ENCODE measurements at places on chromosomes 11 and 22.

GRCh38 chr11:128525411-128526243 lies 61.7 kb downstream of the ETS1 start:
- no peak for DNase-seq

DNA sequence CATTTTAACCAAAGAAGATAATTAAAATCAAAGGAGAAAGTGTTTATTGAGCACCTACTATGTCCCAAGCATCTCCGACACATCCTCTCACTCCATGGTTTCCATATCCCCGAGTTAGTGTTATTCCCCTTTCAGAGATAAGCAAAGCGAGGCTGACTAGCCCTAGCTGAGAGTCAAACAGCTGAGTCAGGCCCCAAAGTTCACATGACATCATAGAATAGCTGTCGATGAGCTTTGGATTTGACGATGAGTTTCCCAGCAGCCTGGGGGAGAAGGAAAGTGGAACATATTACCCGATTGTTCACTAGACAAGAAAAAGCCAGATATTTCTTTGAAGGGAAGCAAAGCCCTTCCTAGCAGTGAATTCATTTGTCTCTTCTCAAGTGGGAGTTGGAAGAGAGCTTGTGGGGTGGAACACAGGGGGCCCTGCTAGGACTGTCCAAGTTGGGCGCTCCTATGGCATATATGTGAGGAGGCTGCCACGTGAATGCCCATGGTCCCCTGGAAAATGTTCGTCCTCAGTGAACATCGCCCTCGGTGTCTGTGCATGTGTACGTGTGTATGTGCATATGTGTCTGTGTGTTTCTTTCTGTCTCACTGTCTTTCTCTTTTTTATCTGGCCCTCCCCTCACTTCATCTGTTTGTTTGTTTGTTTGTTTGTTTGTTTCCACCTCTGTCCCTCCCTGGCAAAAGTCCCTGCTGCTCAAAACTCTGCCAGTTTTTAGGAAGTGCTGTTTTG lies 493 bp upstream of the CYTH4 start:
- no peak for DNase-seq

- DNase-seq: no peak
These were observed 29.7 kb downstream of the LRP4 start for GRCh38 chr11:46888636-46889035.

- DNase-seq: peak; percentile 69
These were observed 46.4 kb downstream of the MORC2 start for GRCh38 chr22:30922151-30922611.

DNA sequence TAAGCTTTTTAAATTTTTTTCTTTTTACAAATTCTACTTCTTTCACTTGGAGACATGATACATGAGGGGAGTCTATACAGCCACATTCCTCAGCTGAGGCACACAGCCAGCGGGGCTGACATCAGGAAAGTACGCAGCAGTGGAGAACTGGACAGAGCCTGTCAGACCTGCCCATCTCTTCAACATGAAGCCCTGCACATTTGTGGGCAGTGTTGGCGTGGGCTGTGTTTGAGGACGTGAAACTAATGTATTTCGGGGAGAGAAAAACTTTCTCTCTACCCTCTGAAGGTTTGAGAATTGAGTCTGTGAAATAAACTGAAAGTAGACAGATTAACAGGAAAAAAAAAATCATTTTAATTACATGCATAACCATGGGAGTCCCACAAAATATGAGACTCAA lies 84.8 kb upstream of the HTATIP2 start:
- DNase-seq: no peak

- DNase-seq: no peak
These were observed 88.4 kb downstream of the CCDC81 start for GRCh38 chr11:86463120-86463519.

DNA sequence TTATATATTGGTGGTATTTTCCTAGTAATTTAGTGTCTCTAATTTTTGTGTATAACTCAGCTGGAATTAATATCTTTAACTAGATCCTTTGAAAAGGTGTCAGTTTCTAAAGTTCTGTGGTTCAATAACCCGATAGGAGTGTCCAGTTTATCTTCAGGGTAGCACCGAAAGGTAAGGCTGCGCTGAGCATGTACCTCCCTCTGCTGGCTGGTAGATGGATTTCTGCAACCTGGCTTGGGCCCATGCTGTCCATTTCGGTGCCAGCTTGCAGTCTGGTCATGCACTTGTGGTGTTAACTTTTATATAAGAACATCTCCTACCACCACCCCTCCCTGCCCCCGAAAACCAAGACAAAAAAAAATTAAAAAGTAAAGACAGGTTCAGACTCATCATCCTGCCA lies 24.7 kb downstream of the EXT2 start:
- no peak for DNase-seq

GRCh38 chr11:35785287-35786167 lies 123.0 kb downstream of the TRIM44 start:
- no peak for DNase-seq

DNA sequence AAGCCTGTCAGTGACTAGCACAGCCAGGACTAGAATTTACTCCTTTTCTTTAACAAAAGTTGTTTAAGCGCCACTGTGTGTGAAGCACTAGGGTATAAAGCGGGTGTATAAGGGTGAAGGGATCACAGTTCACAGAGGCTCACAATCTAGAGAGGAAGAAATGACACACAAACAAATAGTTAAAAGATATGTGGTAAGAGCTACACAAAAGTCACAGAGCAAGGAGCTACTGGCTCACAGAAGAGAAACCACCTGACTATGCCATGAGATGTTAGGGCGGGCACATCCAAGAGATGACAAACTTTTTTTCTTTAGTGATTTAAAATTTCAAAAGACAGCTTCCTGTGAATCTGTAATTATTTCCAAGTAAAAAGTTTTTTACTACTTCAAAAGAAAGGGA lies 55.6 kb downstream of the PHF21A start:
- no peak for DNase-seq

DNA sequence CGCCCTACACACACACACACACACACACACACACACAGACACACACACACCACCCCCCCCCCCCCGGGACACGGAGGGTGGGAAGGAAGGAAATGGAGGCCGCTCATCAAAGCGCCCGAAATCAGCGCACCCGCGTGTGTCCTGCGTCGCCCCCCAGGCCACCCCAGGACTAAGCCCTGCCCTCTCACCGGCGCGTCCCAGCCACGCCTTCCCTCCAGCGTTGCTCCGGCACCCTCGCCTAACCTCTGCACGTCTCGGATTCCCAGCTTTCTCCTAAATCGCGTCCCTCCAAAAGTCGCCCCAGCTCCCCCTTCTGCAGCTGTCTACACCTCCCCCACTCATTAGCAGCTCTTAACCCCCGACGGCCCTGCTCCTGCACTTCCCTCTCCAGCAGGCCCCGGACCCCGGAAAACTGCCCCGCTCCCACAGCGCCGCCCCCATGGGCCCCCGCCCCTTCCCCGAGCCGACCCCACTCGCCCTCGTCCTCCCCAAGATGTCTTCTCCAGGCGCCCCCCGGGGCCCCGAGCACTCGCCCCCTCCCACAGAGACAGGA lies 557 bp downstream of the PACSIN2 start:
- no peak for DNase-seq

GRCh38 chr11:79402912-79403311 lies 37.9 kb downstream of the TENM4 start:
- no peak for DNase-seq

- no peak for DNase-seq
These were observed 152.5 kb upstream of the POU2AF2 start for GRCh38 chr11:111093061-111093460.

- DNase-seq: no peak
These were observed 41.0 kb downstream of the CSF2RB start for GRCh38 chr22:36954251-36955014.

DNA sequence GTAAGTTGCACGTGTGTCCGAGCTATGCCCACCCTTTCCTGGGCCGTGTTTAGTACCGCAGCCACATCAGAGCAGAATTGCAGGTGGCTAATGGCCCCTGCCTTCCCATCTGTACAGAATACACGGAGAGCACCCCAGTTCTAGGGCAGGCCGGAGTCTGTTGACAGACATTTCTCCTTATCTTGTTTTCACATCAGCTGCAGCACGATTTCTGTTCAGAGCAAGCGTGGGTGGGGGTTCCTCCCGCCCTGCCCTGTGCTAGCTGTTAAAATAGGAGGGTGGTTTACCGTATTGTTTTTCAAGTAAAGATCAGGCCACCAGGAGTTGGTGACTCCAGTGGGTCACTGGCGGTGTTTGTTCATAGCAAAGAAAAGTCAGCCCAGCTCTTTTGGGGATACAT lies 41.1 kb downstream of the UBASH3B start:
- DNase-seq: peak; percentile 27

GRCh38 chr11:10899121-10899830 lies 41.4 kb upstream of the ZBED5 start:
- no peak for DNase-seq

DNA sequence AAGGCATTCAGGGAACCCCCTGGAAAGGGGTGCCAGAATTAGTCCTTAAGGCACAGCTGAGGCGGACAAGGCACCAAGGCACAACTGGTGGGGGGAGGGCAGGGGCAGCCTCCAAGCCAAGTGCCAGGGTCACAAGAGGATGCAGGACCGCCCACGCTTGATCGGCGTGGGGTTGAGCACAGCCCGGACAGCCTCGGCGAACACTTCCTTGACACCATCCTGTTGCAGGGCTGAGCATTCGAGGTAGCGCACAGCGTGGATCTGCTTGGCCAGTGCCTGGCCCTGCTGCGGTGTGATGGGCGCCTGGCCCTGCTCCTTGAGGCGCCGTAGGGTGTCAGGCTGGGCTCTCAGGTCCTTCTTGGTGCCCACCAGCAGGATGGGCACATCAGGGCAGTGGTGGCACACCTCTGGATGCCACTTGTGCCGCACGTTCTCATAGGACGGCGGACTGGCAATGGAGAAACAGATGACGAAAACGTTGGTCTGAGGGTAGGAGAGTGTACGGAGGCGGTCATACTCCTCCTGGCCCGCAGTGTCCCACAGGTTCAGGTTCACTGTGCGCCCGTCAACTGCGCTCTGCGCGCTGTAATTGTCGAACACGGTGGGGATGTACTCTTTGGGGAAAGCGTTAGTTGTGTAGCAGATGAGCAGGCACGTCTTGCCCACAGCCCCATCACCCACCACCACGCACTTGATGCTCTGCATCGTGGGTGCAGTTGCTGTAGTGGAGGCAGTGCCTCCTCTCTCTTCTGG lies 13.1 kb downstream of the RHOG start:
- DNase-seq: no peak

- no peak for DNase-seq
These were observed 26.5 kb downstream of the ABTB2 start for GRCh38 chr11:34331329-34331728.

DNA sequence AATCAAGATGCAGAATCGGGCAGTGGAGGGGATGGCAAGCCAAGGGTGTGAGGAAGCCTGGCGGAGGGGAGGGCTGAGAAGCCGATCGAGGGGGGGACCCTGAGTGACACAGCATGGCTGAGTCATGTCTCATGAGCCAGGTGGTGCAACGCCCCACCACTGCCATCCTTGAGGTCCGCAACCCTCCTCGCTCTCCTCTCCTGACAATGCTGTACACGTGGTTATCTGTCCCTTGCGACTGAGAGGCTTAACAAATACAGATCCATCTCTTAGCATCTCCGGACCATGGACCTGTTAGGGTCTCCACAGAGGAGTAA lies 14.2 kb downstream of the SLC22A12 start:
- no peak for DNase-seq

DNA sequence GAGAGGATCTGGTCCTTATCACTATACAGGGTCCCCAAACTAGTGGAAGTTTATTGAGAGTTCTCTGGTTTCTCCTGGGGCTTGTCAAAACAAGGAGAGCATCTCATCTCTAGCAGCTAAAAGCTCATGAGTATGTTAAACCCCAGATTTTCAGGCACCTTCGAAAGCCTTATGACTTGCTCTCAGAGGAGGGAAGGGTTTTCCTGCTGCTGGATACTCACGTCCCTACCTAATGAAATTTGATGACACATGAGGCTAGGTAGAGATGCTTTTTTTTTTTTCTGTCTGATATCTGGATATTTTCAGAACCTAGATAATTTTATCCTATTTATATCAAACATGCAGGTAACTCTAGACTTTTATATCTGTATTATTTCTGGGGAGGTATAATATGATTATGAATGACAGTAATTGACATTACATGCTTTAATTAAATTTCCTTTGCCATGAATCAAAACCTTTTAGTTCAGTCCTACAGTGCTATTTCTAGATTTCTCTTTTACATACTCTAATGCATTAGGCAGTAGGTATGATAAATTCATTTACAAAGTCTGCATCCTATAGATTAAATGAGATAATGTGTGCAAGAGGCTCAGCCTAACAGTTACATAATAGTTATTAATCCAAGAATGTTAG lies 73.9 kb downstream of the PARVA start:
- DNase-seq: no peak

DNA sequence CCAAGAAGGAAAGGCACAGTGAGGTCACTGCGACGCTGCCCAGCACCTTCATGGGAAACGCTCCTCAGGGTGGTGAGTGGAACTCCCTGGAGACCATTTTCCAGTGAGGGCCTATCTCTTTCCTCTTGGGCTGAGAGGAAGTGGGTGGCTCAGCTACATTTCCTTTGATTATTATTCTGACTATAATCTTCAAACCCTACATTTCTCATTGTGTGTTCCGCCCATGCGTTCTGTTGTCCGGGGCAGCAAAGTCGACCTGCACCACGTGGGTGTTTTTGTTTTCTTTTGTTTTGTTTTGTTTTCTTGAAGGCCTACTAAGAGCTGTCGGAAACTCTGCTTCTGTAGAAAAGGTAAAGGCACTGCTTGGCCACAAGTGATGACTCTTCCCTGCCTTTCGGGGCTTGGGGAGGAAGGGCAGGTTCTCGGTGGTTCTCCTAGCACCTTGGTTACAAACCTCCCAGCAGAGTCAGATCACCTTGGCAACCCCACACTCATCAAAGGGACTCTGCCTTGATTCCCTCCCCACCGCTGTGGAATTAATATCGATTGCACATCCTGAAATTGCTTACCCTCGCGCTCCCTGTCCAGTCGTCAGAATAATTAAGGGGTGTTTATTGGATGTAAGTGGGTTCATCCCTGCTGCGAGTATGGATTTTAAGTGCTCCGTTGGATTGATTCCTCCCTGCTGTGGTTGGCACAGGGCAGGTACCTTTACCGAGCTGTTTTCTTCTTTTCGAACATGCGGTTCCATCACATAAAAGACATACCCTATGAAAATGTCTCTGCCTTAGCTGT lies 7.3 kb downstream of the PARVB start:
- DNase-seq: no peak

DNA sequence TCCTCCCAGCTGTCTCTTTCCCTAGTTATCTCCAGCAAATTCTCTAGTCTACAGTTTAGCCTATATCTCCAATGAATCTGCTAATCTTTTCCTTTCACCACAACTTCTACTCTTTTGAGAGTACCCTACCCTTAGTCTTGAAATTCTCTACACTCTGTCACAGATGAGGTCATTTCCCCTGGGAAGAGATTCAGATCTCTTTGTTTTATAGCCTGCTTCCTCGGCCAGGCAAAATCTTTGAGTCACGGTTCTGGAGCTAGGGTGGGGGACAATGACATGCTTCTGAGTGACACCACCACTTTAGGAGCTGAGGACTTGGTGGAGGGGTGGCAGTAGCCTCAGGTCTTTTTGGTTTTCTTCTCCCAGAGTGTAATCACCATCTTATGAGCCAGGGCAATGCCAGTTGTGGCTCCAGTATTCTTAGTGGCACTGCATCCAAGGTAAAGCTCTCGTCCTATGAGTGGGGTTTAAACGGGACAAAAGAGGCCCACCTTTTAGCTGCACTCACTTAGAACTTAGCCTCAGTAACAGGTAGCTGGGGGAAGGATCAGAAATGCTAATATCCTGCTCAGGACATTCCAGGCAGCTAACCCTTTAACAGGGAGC lies 98.5 kb upstream of the RRM1 start:
- no peak for DNase-seq
